ENCODE measurements at places on chromosomes 6 and 20.
A peak's percentile ranks its signal among the peaks of the same experiment; 100 is the strongest.

DNA sequence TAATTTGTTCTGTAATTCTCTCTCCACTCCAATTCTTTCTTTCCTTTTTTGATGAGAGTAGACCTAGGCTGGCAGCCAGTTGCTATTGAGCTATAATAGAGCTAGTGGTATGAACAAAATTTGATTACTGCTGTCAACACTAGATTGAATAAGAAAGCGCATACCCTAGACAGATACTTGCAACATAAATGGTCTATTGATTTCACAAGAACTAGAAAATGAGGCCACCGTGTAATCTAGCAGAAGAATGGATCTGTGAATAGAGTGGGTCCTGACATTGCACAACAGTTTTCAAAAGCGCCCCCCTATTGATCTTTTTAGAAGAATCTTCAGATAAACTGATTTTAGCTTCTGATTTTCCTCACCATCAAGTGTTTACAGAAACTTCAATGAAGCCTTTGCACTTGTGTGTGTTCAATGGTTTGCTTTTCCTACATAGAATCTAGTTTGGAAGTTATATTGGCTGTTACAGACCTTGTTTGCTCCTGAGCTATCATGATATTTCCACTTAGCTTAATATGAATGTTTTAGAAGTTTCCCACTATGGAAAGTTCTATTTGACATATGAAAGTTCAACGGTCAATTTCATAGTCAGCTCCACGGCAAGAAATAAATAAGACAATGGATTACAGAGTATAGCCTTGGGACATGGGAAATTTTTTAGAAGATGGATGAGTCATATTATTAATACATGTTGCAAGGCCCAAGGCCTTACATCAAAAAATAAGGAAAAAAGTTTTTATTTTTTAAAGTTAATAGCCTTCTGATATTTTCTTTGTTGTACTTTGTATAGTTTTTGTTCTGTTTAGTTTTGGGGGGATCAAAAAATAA is 55.6 kb downstream of the UTRN start:
- no peak for DNase-seq

- DNase-seq: no peak
These were observed 54.2 kb downstream of the BCAS4 start for GRCh38 chr20:50848846-50849673.

GRCh38 chr6:1498491-1499113 is 109.2 kb downstream of the FOXF2 start:
- no peak for DNase-seq

GRCh38 chr6:100568255-100568654 is 103.5 kb upstream of the SIM1 start:
- DNase-seq: peak; percentile 6

GRCh38 chr20:34062570-34063482 is 49.2 kb downstream of the EIF2S2 start:
- no peak for DNase-seq

DNA sequence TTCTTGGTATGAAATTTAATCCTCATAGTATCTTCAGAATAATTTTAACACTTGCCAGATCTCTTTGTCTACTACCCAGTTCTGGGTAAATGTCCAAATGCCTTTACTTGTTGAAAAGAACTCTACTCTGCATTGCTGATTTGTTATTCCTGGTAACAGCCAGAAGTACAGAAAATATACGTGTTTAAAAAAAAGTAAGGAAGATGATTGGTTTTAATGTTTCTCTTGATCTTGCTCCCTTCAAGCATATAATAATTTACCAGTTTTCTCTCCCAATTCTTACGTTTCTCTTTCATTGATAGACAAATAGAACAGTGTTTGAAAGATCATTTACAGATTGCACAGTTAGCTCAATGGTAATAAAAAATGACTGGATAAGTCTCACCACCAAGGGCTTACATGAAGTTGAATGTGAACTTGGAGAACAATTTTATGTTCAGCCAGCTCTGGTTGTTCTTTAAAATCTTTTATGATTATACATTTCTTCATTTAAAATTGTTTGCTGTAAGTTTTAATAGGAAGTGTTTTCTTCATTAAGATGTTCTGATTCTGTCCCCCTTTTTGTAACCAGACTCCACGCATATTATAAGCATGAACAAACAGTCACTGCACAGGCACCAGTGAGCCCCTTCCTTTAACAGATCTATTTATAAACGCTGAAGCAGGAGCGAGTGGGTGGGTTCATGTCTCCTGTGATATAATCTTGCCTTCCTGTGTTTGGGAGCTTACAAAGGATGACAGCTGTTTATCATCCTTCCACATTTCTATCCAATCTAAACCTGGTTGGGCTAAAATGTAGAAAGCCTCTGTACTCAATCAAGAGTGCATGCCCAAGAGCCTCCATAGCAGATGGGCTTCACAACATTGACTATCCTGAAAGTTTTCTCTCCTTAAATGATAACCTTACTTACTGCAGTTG is 299.5 kb downstream of the PRL start:
- no peak for DNase-seq
